ENCODE measurements at places on chromosomes 1 and 21.
A peak's percentile ranks its signal among the peaks of the same experiment; 100 is the strongest.

DNA sequence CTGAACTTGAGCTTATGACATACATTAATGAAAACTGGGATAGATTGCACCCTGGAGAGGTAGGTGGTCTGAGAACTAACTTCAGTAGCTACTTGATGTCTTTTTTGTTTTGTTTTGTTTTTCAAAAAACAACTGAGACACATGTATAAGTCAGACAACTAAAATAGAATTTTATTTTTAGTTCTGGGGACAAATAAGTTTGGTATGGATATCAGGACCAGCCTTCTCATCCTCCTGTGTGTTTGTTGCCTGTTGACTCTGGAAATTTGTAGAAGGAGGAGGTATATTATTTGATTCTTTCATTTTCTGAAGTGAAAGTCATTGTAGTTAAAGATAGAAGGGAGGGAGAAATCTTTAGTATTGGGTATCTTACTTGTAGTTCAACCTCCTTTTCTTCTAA, 41.5 kb downstream of the MTF2 start:
- DNase-seq, result no peak

- DNase-seq, result no peak
Measured at GRCh38 chr1:14844356-14844755, 245.9 kb downstream of the KAZN start.

- no peak for DNase-seq
Measured at GRCh38 chr1:111454859-111455641, 5.8 kb downstream of the ATP5PB start.

- peak; percentile 22 for DNase-seq
Measured at GRCh38 chr1:25431955-25432719, 1.4 kb downstream of the MACO1 start.

DNA sequence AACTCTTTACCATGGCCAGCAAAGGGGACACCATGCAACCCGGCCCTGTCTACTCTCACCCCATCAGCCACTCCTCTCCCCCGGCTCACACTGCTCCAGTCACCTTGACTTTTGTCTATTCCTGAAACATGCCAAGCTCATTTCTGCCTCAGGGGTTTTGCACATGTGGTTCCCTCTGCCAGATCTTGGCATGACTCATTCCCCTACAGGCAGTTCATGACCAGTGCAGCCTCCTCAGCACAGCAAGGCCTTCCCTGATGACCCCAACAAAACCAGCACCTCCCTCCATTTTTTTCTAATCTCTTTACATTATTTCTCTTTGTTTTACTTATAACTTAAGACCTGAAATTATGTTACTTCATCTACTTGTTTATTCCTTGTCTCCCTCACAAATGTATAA, 58.6 kb upstream of the GJB5 start:
- peak; percentile 54 for DNase-seq

DNA sequence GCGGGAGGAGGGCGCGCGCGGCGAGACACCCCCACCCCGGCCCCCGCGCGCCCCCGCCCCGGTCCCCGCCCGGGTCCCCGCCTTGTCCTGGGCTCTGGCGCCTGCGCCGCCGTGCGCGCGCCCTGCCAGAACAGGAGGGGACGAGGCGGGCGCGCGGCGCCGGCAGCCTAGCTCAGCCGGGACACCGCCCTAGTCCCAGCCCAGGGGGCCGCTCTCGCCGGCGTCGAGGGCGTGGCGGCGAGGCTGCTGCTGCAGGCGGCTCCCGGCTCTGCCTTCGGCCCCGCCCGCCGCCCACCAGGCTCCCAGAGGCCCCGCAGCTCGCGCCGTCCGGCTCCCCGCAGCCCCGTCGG, at the start of gene RCAN3:
TSS of gene RCAN3 (plus strand) at position 128 of the 350 bp plus-strand sequence. CDS start 11,537 bp downstream, outside the sequence.
- DNase-seq, result peak; percentile 91

- DNase-seq, result no peak
Measured at GRCh38 chr1:202623075-202623474, 87.2 kb downstream of the SYT2 start.

- DNase-seq, result no peak
Measured at GRCh38 chr1:186564582-186564981, 103.7 kb upstream of the PDC start.

- no peak for DNase-seq
Measured at GRCh38 chr1:44305962-44306422, 49.1 kb downstream of the ERI3 start.

- DNase-seq, result no peak
Measured at GRCh38 chr1:118973032-118973431, 15.1 kb downstream of the TBX15 start.

- no peak for DNase-seq
Measured at GRCh38 chr1:192557841-192558595, 17.6 kb upstream of the RGS1 start.

- DNase-seq, result no peak
Measured at GRCh38 chr1:7172804-7173203, 387.6 kb downstream of the CAMTA1 start.

DNA sequence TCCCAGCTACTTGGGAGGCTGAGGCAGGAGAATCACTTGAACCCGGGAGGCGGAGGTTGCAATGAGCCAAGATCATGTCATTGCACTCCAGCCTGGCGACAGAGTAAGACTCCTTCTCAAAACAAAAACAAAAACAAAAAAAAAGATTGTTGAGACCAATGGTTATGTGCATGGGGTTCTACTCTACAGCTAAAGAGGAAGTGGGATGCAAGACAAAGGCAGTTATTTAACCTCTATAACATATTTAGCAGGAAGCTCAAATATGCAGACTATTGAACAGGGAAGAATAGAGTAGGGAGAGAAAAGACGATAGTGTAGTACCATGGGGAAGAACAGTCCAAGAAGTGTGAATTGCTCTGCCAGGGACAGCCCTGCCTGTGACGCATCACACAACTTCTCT, 227.7 kb downstream of the SMYD3 start:
- DNase-seq, result no peak

- no peak for DNase-seq
Measured at GRCh38 chr21:38699048-38699447, 106.7 kb upstream of the ETS2 start.

GRCh38 chr1:227765261-227766014, 30.2 kb downstream of the SNAP47 start:
- DNase-seq, result no peak

GRCh38 chr1:59272507-59272906, 24.4 kb upstream of the FGGY start:
- no peak for DNase-seq

DNA sequence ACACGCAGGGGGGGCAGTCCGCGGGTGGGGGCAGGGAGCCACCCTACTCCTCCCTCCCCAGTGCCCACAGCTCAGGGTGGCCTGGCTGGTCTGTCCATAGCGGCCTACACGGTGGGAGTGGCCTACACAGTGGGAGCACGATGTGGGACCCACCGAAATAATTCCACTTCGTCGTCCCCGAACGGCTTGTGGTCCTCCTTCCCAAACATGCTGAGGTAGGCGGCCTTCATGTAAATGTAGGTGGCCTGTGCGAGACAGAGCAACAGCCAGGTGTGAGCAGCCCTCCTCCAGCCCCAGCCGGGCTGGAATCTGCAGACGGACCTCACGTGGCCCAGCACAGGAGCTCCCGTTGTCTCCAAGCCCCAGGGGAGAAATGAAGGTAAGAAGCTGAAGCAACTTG, 34.4 kb downstream of the TTC39A start:
- DNase-seq, result no peak

DNA sequence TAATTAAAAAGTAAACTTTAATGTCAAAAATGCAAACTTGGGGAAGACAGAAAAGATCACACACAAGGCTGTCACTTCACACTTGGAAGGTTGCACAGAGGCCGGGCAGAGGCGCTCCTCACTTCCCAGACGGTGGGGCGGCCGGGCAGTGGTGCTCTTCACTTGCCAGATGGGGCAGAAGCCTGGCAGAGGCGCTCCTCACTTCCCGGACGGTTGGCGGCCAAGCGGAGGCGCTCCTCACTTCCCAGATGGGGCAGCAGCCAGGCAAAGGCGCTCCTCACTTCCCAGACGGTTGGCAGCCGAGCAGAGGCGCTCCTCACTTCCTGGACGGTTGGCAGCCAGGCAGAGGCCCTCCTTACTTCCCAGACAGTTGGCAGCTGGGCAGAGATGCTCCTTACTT, 25.8 kb upstream of the IL6R start:
- DNase-seq, result no peak
